Neural cell (in vitro differentiated cells): ENCODE measurements at places on chromosomes 1 and 21. TPM values are rescaled to one million over a fixed set of nuclear protein-coding genes. Genes with fewer than 3 reads are reported as not detected.

Gene S100A7A
- 0.24 TPM in 1 of 2 replicates, not detected in the other for polyA plus RNA-seq

Gene WNT9A
- polyA plus RNA-seq = 0.57 and 1.4 TPM in 2 replicates

Gene CNIH3
- polyA plus RNA-seq = 4.7 and 9.3 TPM in 2 replicates

Gene OR10X1
- not detected in 2 replicates for polyA plus RNA-seq

Gene OR2T2
- not detected in 2 replicates for polyA plus RNA-seq

Gene EVA1C
- 0.48 and 2.1 TPM in 2 replicates for polyA plus RNA-seq

Gene MATN1
- polyA plus RNA-seq = 0.22 and 0.42 TPM in 2 replicates

Gene CRYZL1
- polyA plus RNA-seq = 40.5 and 54.3 TPM in 2 replicates

Gene HHAT
- polyA plus RNA-seq = 4.4 and 5.3 TPM in 2 replicates

Gene TSTD1
- polyA plus RNA-seq = 59.6 and 63.5 TPM in 2 replicates

Gene PSMD4
- 341 and 364 TPM in 2 replicates for polyA plus RNA-seq

Gene KLF17
- polyA plus RNA-seq = not detected in 2 replicates

Gene TAS1R3
- 1.0 and 1.2 TPM in 2 replicates for polyA plus RNA-seq

Gene TMPRSS2
- not detected in 2 replicates for polyA plus RNA-seq

Gene NUDT4B
- polyA plus RNA-seq = 5.8 and 6.6 TPM in 2 replicates

Gene DEDD
- 29.6 and 42.6 TPM in 2 replicates for polyA plus RNA-seq

Gene E2F2
- 0.16 and 0.50 TPM in 2 replicates for polyA plus RNA-seq

Gene DDR2
- 0.69 and 0.76 TPM in 2 replicates for polyA plus RNA-seq

Gene ADAMTS4
- 0.04 TPM in 1 of 2 replicates, not detected in the other for polyA plus RNA-seq

Gene GBP6
- polyA plus RNA-seq = not detected in 2 replicates

Gene FCN3
- not detected in 2 replicates for polyA plus RNA-seq

Gene KIF2C
- polyA plus RNA-seq = 1.5 and 3.8 TPM in 2 replicates

Gene KLHL20
- polyA plus RNA-seq = 33.2 and 41.8 TPM in 2 replicates

Gene GJA4
- polyA plus RNA-seq = not detected in 2 replicates

Gene RGS5
- polyA plus RNA-seq = 0.76 and 6.5 TPM in 2 replicates

Gene RPL5
- 1,461 and 1,645 TPM in 2 replicates for polyA plus RNA-seq

Gene OR2T3
- not detected in 2 replicates for polyA plus RNA-seq

Gene ELAVL4
- 81.0 and 105 TPM in 2 replicates for polyA plus RNA-seq

Gene C1orf94
- 0.72 TPM in 1 of 2 replicates, not detected in the other for polyA plus RNA-seq

Gene SLC2A1
- polyA plus RNA-seq = 39.4 and 40.6 TPM in 2 replicates

Gene ZBTB21
- polyA plus RNA-seq = 6.4 and 8.0 TPM in 2 replicates

Gene AIM2
- polyA plus RNA-seq = 11.1 and 11.5 TPM in 2 replicates

Gene ELF3
- 0.22 and 0.26 TPM in 2 replicates for polyA plus RNA-seq

Gene ITLN2
- polyA plus RNA-seq = not detected in 2 replicates

Gene HTR1D
- not detected in 2 replicates for polyA plus RNA-seq

Gene ESRRG
- 3.7 and 4.9 TPM in 2 replicates for polyA plus RNA-seq
